ENCODE measurements at places on chromosomes 1 and 21.

- DNase-seq = no peak
These were observed 918 bp upstream of the JTB start for GRCh38 chr1:153978274-153978909.

DNA sequence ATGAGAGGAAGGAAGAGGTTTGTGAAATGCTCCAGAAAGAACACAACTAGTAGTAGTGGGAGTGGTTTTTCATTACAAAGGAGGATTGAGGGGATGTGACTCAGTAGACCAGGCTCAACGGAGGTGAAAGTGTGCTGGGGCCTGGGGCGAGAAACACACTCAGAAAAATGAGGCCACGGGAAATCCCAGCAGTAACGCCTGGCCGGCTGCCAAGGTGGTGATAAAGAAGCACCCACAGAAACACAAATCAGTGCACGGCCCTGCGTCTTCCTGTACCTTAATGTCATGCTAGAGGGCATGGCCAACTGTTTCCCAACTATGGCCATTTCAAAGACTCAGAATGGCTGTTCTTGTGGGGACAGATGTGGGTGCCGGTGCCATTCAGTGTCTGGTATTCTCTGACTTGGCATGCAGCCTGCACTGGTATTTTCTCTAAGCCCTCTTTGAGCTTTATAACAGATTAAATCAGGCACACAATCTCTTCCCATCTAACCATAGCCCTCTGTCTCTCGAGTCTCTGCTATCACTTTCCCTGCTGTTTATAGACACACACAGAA lies 38.2 kb downstream of the URB2 start:
- no peak for DNase-seq

- DNase-seq = no peak
These were observed 1287.3 kb upstream of the ADGRL4 start for GRCh38 chr1:80293818-80294217.

DNA sequence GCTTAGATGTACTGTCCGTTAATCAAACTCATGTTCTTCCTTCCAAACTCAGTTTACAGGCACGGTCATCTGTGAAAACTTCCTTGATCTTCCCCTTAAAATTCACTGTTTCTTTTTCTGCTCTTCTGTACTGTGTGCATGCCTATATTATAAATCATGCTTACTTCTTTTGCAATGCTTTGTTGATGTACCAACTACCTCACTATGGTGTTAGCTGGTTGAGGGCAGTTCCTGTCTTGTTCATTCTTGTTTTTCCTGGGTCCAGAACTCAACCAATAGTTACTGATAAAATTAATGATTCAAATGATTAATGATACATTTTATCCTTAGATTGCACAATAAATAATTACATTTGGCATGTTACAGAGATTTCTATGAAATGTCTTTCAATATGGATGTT lies 163.8 kb downstream of the CHRM3 start:
- no peak for DNase-seq

GRCh38 chr1:246004301-246004700 lies 502.8 kb downstream of the SMYD3 start:
- no peak for DNase-seq

GRCh38 chr1:3454811-3455618 lies 550 bp downstream of the ARHGEF16 start:
- no peak for DNase-seq

DNA sequence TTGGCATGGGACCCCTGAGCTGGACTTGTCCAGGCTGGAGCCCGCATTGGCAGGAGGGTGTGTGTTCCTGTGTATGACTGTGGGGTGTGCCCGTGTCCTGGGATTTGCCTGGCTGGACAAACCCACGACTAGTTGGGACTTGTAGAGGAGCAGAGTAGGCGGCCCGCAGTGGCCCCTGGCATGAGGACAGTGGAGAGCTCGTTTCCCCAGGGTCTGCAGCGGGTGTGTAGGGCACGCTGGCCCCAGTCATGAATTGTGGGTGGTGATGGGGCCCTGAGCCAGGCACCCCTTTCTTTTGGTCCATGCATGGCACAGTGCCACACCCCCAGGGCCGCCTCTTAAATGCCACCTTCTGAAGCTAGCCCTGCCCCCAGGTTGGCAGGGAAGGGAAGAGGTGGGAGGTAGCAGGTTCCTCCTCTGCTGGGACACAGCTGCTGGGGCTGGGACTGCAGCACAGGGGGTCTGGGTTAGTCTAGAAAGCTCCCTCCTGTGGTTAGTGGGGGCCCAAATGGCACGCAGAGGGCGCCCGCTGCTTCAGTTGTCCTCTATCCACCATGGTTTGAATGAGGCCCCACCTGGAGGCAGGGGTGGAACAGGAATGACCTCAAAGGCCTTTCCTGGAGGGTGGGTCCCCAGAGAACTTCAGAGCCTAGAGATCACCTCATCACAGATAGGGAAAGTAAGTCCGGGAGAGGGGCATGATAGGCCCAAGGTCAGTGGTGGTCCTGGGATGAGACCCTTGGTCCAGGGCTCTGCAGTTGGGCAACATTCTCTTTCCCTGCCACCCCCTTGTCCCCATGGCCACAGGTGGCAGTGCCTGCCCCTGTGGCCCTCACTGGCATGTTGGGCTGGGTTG lies 4.1 kb downstream of the CROCC start:
- no peak for DNase-seq

DNA sequence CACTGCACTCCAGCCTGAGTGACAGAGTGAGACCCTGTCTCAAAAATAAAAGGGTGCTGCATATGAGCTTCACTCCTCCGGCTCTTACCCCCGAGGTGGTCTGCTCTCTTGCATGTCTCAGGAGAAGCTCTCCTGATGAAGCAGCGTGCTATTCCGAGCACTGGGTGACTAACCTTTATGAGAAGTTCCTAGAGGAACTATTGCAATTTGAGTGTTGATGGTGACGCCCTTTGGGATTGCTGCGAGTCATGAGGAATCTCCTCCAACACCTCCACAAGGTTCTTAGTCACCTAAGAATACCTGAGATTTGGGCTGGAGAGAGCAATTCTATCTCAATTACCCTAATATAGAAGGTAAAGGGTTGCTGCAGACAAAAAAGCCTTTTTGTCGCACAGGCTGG lies 40.8 kb upstream of the TINAGL1 start:
- no peak for DNase-seq

GRCh38 chr1:7993593-7994479 lies 32.3 kb downstream of the ERRFI1 start:
- DNase-seq = no peak

GRCh38 chr1:201145132-201145531 lies 9.1 kb downstream of the TMEM9 start:
- peak; percentile 16 for DNase-seq

- DNase-seq = no peak
These were observed 111.5 kb downstream of the CCDC185 start for GRCh38 chr1:223504741-223505140.

DNA sequence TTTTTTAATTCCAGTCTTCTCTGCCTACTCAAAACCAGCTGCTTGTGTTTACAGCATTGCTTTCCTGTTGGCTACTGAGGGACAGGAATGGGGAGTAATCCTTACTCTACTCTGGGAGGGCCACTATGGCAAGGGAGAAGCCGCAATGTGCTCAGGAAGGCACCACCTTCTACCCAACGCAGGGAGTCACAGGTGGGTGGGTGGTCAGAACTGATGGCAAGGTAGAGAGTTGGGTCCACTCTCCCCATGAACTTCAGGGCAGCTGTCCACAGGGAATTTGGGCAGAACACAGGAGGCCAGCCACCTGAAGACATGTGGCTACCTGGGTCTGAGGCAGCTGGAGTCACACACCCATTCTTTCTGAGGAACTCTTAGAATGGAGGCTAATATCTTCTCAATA lies 40.5 kb upstream of the HMGB4 start:
- no peak for DNase-seq

DNA sequence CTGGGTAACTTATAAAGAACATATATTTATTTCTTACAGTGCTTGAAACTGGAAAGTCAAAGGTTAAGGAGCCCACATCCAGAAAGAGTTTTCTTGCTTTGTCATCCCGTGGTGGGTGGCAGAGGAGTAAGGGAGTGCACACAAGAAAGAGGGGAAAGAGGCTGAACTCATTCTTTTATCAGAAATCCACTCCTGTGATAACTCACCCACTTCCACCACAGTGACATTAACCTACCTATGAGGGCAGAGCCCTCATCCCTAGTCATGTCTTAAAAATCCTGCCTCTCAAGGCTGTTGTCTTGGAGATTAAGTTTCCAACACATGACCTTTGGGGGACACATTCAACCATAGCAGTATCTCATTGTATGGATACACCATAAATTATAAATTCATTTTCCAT lies 32.5 kb upstream of the RGS4 start:
- DNase-seq = no peak

GRCh38 chr1:14067711-14068110 lies 367.7 kb downstream of the PRDM2 start:
- no peak for DNase-seq

DNA sequence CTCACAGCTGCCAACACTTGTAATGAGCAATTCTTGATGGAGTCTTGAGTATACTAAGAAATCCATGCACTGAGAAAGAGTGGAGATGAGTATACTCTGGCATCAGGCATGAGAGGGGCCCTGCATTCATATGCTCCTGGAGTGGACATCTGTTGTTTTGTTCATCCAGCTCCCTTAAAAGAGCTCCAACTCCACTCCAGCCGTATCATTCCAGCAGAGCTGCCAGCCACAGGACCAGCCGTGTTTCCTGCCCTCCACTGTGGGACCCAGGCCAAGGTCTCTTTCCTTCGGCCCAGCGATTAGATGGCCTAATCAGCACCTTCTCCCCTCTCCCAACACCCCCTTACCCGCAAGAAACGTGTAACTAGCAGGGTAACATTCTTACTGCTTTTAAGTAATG lies 144.5 kb downstream of the OMA1 start:
- peak; percentile 28 for DNase-seq

GRCh38 chr1:100526894-100527293 lies 11.0 kb upstream of the GPR88 start:
- DNase-seq = no peak

- DNase-seq = no peak
These were observed 8.4 kb downstream of the QSOX1 start for GRCh38 chr1:180163041-180163440.

DNA sequence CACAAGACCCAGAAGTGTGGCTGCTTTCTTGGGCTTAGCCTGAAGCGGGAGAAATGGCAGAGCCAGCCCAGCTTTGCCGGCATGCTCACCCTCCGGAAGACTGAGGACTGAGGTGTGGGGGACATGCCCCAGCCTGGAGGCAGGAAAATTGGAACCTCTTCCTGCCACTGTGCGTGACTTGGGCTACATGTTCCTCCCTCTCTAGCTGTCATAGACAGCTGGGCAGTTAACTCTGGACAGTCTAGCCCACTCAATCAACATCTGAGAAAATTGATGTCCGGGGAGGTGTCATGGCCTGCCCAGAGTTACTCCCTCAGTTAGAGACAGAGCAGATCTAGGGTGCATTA lies 59.7 kb downstream of the UBE2T start:
- no peak for DNase-seq

DNA sequence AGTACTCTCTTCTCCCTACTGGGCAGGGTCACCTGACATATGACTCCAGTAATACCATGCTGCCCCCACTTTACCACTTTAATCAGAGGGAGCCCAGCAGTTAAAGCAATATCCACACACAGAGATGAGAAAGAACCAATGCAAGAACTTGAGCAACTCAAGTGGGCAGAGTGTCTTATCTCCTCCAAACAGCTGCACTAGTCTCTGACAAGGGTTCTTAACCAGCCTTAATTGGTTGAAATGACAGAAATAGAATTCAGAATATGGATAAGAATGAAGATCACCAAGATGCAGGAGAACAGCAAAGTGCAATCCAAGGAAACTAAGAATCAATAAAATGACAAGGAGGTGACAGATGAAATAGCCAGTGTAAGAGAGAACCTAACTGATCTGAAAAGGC lies 91.0 kb downstream of the KCNT2 start:
- no peak for DNase-seq

GRCh38 chr1:19083081-19083480 lies 126.6 kb upstream of the IFFO2 start:
- no peak for DNase-seq

GRCh38 chr1:245375789-245376460 lies 221.1 kb downstream of the KIF26B start:
- DNase-seq = no peak

- peak; percentile 32 for DNase-seq
These were observed 29.6 kb downstream of the CXADR start for GRCh38 chr21:17542371-17543011.

- DNase-seq = no peak
These were observed 108.2 kb downstream of the CLEC20A start for GRCh38 chr1:178388418-178389145.

DNA sequence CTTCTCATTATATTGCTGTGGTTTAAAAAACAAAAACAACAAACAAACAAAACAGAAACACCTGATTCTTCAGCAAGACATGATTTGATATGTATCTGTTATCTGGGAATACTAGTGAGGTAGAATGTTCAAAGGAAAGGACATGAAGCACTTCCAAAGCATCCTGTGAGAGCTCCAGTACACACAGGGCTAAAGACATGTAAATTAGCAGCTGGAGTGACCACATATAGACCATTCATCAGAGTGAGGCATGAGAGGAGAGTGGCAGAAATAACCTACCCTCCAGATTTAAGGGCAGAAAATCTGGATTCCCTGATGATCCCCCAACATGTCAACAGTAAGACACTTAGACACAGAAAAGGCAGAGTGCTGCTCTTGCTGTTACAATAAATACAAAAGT lies 260.5 kb upstream of the CHRM3 start:
- no peak for DNase-seq

- no peak for DNase-seq
These were observed 16.0 kb downstream of the LCK start for GRCh38 chr1:32266921-32267591.

DNA sequence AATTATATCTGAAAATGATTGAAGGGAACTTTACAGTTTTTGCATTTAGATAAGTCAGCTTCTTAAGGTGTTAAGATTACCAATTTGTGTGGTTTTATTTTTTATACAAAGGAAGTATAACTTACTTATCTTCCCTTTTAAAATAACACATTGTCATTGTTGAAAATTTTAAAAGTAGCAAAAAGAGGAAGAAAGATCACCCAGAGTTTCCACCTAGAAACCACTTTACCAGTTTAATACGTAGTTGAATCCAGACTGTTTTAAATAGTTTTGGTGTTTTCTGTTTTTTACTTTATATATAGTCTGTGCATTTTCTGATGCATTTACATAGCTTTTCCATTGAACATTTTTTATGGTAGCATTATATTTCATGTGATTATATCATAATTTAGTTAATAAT lies 6.1 kb downstream of the CCDC18 start:
- no peak for DNase-seq

- no peak for DNase-seq
These were observed 97.5 kb upstream of the CTTNBP2NL start for GRCh38 chr1:112298558-112298957.

Data from NCI-H524 treated with DMSO at 0.1 percent for 48 hours (cell line).